ENCODE measurements at places on chromosomes 7 and 10.

- no peak for DNase-seq
These were observed 97.7 kb upstream of the EGFR start for GRCh38 chr7:54921116-54921515.

DNA sequence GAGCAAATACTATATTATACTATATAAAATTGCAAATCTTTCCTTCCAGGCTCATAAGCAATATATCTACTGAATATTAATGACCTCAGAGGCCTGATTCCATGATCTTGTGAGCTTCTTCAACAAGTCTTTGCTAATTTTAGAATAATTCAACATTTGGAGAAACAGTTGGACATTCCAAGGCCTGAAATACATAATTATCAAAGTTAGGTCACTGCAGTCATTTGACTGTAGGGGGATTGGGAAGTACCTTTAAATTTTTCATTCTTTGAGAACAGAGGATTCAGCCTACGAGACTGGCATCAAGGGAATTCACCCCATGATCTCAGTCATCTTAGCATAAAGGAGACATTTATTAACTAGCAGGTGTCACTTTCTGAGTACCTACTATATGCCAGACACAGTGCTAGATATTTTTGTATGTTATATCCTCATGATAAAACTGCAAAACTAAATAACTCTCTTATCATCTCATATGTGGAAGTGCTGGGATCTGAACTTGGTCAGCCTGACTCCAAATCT is 85.4 kb downstream of the DOCK4 start:
- DNase-seq, result no peak

DNA sequence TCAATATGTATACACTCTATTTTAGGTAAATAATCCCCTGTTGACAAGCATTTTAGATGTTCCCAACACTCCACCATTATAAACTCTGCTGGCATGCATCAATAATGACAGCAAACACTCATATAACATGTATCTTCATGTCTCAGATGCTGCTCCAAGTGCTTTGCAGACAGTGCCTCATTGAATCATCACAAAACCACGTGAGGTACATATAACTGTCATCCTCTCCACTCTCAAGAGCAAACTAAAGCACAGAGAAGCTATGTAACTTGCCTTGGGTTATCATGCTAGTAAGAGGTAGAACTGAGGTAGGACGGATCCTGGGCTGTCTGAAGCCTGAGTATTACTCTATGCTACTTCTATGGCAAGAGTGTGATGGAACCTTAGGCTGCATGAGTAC is 72.5 kb upstream of the GSDME start:
- DNase-seq, result no peak

DNA sequence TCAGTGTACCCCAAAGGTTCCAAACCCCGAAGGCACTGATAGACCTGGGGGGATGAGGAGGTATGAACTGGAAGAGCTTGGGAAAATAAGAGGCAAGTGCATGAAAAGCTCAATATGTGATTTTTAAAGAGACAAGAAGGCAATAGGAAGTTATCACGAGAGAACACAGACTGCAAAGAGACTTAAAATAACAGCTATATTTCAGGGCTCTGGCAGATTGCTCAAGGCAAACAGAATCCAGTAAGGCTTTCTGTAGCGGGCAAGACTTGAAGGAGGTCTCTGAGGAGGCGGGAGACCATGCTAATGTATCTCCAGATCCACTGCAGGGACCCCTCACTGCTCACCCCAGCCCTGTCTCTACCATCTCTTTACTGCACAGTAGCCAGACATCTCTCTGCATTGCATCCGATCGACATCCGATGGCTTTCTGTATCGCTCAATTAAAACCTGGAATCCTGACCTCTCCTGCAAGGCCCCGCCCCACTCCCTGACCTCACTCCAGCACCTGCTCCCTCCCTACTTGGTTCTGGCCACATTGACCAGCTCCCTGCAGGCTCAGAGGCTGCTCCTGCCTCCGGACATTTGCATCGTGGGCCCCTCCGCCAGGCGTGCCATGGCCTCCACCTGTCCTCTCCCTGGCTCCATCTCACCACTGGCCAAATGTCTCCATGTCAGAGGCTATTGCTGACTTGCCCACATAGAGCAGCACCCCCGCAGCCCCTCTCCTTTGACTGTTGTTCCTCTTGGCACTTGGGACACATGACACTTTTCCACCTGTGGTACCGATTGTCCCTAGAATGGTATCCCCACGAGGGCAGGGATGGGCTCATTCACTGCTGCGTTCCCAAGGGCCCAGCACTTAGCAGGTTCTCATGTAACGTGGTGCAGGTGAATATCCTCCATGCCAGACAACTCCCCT is 118.0 kb downstream of the PRKAG2 start:
- DNase-seq, result no peak

- DNase-seq, result no peak
These were observed 25.8 kb upstream of the FAM13C start for GRCh38 chr10:59387951-59388670.

- no peak for DNase-seq
These were observed 22.0 kb upstream of the FZD1 start for GRCh38 chr7:91242097-91242844.

Measured in esophagus squamous epithelium (tissue), 5 donors.